ENCODE measurements at places on chromosomes 16 and 17.

- H3K4me1 ChIP-seq = peaks cover 31% of the 10 kb centered on the region
- H3K36me3 ChIP-seq = no peaks in the 10 kb centered on the region
- no peak for DNase-seq
- H3K27me3 ChIP-seq = no peaks in the 10 kb centered on the region
Observed at GRCh38 chr16:28951410-28951943, 740 bp downstream of the NFATC2IP start.

DNA sequence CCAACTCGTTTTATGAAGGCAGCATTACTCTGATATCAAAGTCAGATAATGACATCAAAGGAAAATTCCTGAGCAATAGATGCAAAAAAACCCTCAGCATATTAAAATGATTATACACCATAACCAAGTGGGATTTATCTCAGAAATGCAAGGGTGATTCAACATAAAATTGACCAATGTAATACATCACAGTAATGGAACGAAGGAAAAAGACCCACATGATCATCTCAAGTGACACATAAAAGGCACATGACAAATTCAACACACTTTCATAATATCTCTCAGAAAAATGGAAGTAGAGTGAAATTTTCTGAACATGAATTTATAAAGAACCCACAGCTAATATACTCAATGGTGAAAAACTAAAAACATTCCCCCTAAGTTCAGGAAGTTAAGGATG is 118.8 kb downstream of the ITFG1 start:
- H3K36me3 ChIP-seq = peaks cover 27% of the 10 kb centered on the region
- H3K4me1 ChIP-seq = no peaks in the 10 kb centered on the region
- no peak for DNase-seq
- H3K27ac ChIP-seq = no peak overlapping the region

- H3K27me3 ChIP-seq = no peaks in the 10 kb centered on the region
- no peak for DNase-seq
- peaks cover 31% of the 10 kb centered on the region for H3K4me1 ChIP-seq
- no peak overlapping the region for H3K27ac ChIP-seq
- peak overlapping the region; percentile 56 for H3K4me3 ChIP-seq
- H3K36me3 ChIP-seq = no peaks in the 10 kb centered on the region
Observed at GRCh38 chr17:40361925-40362695, 2.4 kb downstream of the GJD3 start.

DNA sequence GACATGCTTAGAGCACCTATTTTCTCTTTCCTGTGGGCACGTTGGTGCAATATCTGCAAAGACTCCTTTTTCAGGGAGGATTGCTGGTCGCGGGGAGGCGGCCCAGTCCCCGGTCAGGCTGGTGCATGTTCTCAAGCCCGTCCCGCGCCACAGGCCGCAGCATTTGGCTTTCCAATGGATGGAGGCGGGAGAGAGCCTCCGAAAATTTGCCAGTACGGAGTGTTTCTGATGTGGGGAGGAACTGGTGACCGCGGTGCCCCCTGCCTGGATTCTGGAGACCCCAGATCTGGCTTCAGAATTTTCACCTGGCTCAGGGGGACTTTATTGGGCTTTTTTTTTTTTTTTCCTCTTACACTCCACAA is 2.3 kb downstream of the CMIP start:
- peak overlapping the region; percentile 91 for H3K4me3 ChIP-seq
- H3K36me3 ChIP-seq = no peaks in the 10 kb centered on the region
- H3K27me3 ChIP-seq = no peaks in the 10 kb centered on the region
- H3K4me1 ChIP-seq = peaks cover 68% of the 10 kb centered on the region
- peak overlapping the region; percentile 95 for H3K27ac ChIP-seq
- DNase-seq = no peak

DNA sequence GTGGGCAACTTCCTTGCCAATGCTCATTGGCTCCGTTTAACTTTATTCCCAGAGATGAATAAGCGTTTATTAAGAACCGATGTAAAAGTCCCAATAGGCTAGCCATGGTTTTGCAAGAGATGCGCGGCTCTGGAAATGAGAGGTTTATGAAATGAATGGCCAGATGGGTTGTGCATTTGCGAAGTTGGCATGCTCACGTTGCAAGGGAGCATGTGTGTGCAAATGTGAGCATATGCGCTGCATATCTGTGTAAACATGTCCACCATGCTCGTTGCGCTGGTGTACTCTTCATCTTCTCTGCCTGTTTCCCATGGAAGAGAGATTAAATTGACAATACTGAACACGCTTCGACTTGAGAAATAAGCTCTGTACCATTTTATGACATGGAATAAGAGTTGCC is 848.6 kb upstream of the RBFOX1 start:
- no peaks in the 10 kb centered on the region for H3K27me3 ChIP-seq
- no peak overlapping the region for H3K27ac ChIP-seq
- no peak overlapping the region for H3K4me3 ChIP-seq
- no peak for DNase-seq
- H3K4me1 ChIP-seq = no peaks in the 10 kb centered on the region

- H3K4me1 ChIP-seq = peaks cover 94% of the 10 kb centered on the region
- DNase-seq = no peak
- no peak overlapping the region for H3K4me3 ChIP-seq
Observed at GRCh38 chr17:4534515-4534914, 20.7 kb downstream of the MYBBP1A start.

DNA sequence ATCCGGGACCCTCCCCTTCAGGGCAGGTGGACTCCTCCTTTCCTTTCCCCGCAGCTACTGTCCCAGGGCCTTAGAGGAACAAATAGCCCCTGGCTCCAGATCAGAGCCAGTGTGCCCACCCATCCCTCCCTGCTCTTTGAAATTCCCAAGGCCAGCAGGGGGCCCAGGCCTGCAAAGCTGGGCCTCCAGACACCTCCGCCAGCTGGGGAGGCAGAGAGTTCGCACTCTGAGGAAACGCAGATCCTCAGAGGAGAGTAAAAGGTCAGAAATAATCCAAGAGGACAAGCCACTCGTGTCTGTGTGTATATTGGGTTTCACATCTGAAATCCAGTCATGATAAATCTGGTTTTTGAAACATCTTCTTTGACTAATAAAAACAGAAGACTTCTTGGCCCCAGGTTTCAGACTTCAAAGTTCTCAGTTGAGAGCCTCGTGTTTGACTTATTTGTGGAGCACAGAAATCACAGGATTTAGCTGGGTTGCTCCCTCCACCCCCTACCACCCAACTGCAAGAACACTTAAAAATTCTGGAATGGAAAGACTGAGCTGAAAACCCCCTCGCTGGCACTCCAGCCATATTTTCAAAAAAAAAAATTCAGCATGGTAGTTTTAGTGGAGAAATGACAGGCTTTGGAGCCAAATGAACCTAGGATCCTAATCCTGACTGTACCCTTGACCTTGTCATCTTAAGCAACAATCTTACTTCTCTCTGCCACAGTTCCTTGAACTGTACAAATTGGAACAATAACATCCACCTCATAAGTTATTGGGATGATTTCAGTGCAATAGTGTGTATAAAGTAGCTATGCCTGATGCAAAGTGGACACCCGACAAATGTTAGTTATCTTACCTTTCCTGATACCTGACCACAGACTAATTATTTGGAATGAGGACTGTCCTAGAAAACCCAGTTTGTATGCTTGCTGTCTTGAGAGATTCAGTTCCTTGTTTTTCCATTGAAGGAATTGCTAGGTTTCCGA is 44.5 kb upstream of the TBX2 start:
- no peaks in the 10 kb centered on the region for H3K36me3 ChIP-seq
- no peaks in the 10 kb centered on the region for H3K27me3 ChIP-seq
- DNase-seq = no peak
- H3K4me3 ChIP-seq = no peak overlapping the region
- H3K27ac ChIP-seq = peak overlapping the region; percentile 66

GRCh38 chr17:41937970-41938954 is 7.8 kb downstream of the ODAD4 start:
- no peaks in the 10 kb centered on the region for H3K36me3 ChIP-seq
- H3K27me3 ChIP-seq = no peaks in the 10 kb centered on the region
- H3K27ac ChIP-seq = no peak overlapping the region
- no peak overlapping the region for H3K4me3 ChIP-seq
- no peak for DNase-seq
- no peaks in the 10 kb centered on the region for H3K4me1 ChIP-seq

- no peak overlapping the region for H3K4me3 ChIP-seq
- H3K27ac ChIP-seq = no peak overlapping the region
- no peaks in the 10 kb centered on the region for H3K27me3 ChIP-seq
- no peaks in the 10 kb centered on the region for H3K4me1 ChIP-seq
- DNase-seq = no peak
Observed at GRCh38 chr16:5557966-5558365, 460.4 kb upstream of the EEF2KMT start.

GRCh38 chr17:19747829-19748806 is at the start of gene ALDH3A1:
ALDH3A1 (minus strand) TSS chr17:19748298; CDS start chr17:19745129, 3,169 bp downstream.
- peaks cover 52% of the 10 kb centered on the region for H3K4me1 ChIP-seq
- H3K27ac ChIP-seq = peak within 1 kb of the TSS; percentile 88
- DNase-seq = no peak
- peak within 1 kb of the TSS; percentile 27 for H3K4me3 ChIP-seq
- H3K27me3 ChIP-seq = no peaks in the 10 kb centered on the region

- peaks cover 25% of the 10 kb centered on the region for H3K36me3 ChIP-seq
- H3K4me3 ChIP-seq = peak overlapping the region; percentile 86
- peak overlapping the region; percentile 92 for H3K27ac ChIP-seq
- DNase-seq = no peak
- H3K4me1 ChIP-seq = peaks cover 34% of the 10 kb centered on the region
Observed at GRCh38 chr17:6639014-6639585, 1.4 kb downstream of the KIAA0753 start.

Data from esophagus squamous epithelium (tissue), 5 donors.